ENCODE measurements at places on chromosomes 2 and 18.

DNA sequence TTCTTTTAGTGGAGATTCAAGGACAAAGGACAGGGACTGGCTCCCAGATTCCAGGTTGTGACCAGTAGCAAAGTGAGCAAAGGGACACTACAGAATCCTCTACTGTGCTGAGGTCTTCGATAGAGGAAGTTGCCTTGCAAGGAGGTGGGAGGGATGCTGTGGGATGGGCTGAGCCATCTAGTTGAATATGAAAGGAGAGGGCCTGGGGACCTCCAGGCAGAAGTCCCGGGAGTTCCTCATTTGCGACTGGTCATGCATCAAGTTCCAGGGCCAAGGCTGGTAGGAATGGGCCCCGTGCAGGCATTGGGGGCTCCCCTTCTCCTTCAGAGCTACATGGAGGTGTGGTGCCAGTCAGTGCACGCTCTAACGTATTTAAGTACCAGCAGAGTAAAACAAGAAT is 12.6 kb upstream of the PROM2 start:
- DNase-seq = no peak

- no peak for DNase-seq
These were observed 220.0 kb downstream of the LOXHD1 start for GRCh38 chr18:46437061-46437460.

DNA sequence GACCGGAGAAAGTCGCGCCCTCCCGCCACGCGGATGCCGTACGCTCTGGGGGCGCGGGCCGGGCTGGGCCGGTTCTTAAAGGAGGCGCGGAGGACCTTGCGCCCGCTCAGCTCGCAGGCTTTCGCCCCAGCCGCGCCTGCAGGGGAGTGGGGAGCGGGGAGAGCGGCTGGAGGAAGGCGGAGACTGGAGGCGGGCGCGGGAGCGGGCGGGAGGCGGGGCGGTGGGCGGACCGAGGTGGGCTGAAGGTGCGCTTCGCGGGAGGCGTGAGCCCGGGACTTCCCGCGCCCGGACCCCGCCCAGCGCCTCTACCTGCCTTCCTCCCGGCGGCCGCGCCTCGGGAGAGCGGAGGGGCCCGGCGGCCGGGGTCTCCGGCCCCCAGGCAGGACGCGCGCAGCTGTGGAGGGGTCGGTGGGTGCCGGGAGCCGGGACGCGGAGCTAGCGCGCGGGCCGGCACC is at the start of gene ADRA2B:
ADRA2B (minus strand) TSS at position 148 of the 455 bp plus-strand sequence. CDS start 422 bp downstream, outside the sequence.
- DNase-seq = no peak

GRCh38 chr2:72131916-72132841 is 15.5 kb downstream of the CYP26B1 start:
- DNase-seq = no peak

DNA sequence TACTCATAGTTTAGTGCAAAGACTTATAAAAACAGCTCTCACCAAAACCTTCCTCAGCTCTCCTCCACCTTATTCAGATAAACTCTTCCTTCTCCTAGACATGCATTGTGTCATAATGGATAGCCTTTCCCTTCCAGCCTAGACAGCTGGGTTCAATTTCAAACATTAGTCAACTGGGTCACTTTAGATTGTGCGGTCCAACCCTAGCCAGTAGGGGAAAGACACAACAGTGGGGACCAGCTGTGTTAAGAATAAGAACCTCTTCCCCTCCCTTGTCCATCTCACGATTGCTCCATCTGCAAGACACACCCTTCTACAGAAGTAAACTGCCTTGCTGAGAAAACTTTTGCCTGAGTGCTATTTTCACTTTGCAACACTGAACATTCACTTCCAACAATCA is 8.5 kb downstream of the PRPF40A start:
- no peak for DNase-seq

DNA sequence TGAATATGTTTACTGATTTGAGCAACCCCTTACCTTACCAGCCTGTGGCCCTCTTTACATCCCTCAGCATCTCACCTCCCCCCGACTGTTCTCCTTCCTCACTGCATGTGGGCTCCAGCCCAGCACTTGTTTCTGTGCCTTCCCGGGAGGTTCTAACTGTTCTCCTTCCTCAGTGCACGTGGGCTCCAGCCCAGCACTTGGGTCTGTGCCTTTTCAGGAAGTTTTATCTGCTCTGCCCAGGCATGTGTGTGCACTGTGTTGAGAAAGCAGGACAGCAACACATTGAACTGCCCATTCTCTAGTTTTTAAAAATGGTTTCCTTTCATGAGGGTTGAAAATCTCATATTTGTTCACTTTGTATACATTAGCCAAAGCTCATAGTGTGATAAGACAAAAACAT is 158.4 kb downstream of the ATP9B start:
- DNase-seq = no peak

DNA sequence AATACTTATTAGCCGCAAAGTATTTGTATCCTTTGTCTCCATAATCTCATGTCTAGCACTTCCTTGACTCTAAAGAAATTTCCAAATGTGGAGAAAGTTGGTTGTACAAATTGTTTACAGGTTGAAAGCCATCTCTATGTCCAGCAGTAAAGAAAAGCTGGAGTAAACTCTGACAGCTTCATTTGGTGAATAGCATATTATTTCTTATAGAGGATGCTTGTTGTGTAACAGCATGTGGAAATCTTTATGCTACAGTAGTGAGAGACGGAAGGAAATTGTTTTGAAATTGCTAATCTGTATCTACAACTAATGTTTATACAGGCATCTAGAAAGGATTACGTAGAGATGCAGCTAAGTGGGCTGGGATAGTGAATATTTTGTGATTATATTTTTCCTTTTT is 78.5 kb downstream of the UGGT1 start:
- no peak for DNase-seq

GRCh38 chr2:135056790-135057189 is 4.7 kb downstream of the RAB3GAP1 start:
- no peak for DNase-seq
